LHCN-M2 (cell line): ENCODE measurements at places on chromosomes 11 and 22.

DNA sequence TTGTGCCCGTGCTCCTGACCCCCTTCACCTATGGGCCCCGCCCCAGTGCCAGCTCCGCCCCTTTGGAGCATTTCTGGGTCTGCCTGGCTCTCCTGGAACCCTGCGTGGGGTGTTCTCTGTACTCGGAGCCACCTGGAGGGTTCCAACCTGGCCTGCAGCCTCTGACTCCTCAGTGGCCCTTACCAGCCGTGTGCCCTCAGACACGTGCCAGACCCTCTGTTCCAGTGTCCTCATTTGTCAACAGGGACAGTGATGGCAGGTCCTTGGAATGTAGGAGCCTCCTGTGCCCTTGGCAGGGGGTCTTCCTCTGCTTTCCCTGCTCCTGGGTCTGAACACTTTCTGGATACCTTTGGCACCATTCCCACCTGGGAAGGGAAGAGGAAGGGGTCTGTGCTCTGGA, 96.4 kb downstream of the CACNA1I start:
- no peak for DNase-seq

GRCh38 chr22:29201782-29202181, 3.9 kb upstream of the EMID1 start:
- no peak for DNase-seq

DNA sequence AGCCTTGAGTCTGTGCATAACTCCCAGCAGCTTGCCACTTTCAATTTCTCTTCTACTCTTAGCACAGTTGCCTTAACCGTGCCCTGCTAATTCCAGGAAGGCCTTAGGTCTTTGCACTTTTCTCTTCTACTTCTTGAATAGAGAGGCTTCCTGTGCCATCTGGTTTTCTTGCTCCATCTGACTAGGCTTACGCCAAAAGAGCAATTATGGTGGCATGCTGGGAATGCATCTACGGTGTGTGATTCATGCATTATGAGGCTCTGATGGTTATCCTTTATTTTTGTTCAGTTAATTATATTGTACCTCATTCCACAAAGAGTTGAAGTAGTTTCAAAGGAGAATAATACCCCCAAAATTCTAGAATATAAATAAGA, 29.4 kb downstream of the SIK2 start:
- DNase-seq: peak; percentile 84

DNA sequence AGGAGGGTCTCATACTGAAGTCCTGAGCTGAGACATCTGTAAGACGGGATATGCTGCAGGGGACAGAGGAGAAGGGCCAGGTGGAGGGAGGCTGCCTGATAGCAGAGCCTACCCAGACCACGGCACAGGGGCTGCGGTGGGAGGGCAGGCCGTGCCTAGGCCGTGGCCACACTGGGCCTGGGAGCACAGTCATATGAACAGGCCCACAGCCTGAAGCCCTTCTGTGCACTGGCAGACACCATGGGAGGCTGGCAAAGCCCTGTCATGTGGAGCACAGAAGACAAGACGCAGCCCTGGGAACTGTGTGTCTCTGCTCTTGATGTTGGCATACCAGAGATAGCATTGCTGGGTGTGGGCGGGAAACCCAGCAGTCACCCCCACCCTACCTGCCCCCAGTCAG, 3.3 kb downstream of the SPATA19 start:
- DNase-seq: no peak

- DNase-seq: no peak
These were observed 23.7 kb downstream of the JAML start for GRCh38 chr11:118200901-118201680.

- no peak for DNase-seq
These were observed 1155.5 kb upstream of the TENM4 start for GRCh38 chr11:80596291-80596810.

DNA sequence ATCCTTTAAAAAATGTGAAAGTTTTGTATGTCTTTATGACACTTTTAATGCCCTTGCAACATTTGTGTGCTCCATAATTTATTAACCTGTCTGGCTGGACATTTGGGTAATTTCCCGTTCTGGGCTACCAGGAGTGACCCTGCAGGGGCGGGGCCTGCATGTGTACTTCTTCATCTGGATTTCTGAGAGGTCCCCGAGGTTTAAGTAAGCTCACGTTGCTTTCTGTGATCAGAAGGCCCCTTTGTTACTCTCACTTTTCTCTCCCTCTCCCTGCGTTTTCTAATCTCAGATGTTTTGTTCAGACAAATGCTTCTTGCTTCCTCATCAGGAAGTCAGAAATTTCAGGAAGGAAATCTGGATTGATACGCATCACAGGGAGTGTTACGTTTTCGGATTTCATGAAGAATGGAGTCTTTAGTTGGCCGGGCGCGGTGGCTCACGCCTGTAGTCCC, 78.9 kb upstream of the CRYBB3 start:
- DNase-seq: no peak
